DMS 273 treated with DMSO at 0.1 percent for 48 hours (cell line): ENCODE measurements at places on chromosomes 7 and 10.

DNA sequence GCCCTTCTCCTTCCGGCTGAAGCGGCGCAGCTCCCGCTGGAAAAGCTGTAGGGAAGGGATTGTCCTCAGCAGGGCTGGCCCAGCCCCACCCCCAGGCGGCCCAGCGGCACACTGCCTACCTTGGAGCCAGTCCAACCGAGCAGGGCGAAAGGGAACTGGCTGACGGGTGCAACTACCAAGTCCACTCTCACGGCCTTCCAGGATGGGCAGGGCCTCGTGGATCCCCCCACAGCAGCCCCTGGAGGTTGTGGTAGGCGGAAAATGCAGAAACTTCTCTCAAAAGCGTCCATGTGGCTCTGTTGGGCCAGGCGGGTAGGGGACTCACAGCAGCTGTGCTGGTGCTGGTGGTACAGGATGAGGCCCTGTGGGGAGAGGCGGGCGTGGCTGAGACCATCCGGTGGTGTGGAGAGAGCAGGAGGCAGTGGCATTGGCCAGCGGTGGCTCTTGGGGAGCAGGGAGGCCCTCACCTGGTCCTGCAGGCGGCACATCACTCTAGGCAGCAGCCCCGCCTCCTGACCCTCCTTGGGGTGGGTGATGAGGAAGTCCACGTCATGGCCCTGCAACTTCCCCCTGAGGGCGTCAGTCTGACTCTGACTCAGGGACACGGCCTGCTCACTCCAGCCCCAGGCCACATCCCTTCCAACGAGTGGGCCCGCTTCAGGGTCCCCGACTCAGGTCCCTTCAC, 8.4 kb upstream of the PGAM2 start:
- DNase-seq, result no peak

GRCh38 chr10:120715171-120715570, 136.0 kb upstream of the WDR11 start:
- DNase-seq, result no peak

GRCh38 chr7:155880721-155881120, 68.5 kb upstream of the SHH start:
- no peak for DNase-seq

DNA sequence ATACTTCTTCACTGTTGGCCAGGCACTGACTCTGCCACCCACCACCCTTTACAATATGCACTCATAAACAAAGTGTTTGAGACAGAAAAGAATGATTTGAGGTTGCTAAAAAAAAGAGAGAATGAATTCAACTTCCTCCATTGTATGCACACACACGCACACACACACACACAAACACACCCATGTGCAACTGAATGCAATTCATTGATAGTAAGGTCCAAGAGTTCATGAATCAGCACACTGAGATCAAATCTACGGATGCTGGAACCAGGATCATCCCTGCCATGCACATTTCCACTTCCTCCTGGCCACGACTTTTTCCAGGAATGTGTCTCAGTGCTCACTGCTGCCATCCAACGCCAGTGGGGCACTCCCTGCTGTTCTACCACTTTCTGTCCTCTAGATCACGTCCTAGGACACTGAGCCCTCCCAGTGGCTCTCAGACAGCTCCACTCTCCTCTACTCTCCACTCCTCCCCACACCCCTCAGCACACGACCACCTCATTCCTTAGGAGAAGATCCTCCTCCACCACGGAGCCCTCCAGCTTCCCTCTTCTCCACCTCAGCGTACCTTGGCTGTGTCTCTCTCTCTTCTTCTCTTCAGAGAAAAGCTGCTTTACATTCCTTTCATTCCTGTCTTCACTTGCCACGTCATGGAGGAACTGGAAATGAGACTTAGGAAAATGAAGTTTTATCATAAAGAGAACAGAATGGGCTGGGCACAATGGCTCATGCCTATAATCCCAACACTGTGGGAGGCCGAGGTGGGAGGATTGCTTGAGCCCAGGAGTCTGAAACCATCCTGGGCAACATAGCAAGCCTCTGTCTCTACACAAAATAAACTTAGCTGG, 12.0 kb upstream of the TMEM213 start:
- no peak for DNase-seq

DNA sequence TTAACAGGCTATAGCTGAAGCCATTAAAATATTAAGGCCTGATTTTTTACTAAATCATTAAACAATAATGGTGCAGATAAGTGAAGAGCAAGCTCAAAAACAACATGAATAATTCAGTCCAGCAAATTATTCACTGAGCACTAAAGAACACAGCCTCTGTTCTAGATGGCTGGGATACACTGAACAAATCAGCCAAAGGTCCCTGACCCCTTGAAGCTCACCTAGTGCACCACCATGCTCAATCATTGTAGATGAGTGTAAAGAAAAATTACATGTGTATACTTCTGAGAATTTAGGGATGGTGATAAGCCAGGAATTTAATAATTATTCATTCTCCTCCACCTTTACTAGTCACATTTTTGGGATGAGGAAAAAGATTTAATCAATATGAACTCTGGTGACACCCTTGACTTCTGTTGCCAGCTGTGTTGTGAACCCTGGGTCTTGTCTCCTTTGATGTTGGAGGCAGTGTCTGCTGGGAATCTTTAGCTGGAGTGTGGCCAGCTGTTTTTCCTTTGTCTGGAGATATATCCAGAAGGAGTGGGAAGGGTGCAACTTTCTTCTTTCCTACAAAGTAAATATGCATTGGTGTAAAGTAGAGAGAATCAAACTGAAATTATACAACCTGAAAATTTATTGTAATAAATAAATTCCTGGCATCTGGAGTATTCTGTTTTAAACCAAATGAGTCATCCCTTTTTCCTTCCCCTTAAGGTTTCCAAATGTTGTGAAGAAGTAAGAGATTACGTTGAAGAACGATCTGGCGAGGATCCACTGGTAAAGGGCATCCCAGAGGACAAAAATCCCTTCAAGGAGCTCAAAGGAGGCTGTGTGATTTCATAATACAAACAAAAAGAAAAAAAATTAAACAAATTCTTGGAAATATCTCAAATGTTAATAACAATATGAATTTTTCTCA, 4.0 kb downstream of the GNGT1 start:
- no peak for DNase-seq

DNA sequence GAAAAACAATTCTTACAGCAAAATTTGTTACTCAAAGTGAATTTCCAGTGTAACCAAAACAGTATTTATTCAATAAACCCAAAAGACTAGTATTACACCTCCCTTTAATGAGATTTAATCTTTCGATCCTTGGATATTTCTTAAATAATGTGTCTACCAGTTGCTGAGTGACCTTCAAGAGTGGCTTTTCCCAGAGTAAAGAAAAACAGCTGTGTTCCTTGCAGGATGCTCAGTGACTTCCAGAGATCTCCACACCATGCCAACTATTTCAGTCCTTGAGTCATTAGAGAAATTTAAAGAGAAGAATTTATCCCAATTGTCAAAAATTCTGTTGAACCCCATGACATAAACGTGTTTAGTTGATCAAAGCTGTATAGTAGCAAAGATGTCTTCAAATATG, 44.0 kb downstream of the IMMP2L start:
- no peak for DNase-seq

DNA sequence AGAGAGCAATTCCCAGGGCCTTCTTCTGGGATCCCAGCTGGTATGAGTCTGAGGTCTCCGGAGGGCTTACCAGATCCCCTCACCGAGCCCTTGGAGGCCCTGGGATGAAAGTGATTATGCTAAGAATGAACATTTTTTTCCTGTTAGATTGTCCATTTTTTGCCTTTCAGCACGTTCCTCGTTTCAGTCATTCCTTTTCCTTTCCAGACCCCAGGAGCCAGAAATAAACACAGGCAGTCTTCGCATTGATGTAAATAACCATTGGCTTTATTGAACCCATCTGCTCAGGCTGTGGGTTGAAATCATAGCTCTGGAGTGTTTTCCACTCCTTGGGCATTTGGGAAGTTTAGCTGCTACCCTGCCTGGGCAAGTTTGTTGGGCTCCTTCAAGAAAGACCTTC, 320.9 kb upstream of the AUTS2 start:
- no peak for DNase-seq

- DNase-seq, result no peak
Observed at GRCh38 chr10:114915294-114915693, 22.7 kb upstream of the TRUB1 start.

DNA sequence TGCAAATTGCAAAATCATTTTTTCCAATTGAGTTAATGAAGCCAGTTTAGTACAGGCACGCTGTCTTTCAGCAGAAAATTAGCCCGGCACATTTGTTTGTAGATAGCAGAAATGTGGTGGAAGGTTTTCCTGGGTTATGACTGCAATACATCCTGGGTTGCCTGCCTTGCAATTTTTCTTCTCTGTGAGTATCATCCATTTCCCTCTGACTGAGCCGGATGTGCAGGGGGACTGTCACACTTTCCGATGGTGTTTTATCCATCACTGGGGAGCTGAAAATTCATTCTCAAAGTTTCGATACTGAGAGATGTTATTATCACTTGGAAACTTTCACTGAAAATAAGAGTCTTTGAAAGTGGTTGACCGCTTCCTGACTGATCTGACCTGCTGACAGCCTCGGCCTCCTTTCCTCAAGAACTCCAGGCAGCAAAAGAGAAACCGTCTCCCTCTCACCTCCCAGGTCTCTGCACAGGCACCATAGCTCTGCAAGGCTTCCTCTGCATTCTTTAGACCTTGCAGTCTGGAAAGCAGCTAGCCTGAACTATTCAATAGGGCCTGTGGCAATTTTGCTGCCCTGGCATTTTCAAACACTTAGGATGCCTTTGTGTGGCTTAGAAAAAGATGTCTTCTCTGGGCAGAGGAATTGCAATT, 320.8 kb upstream of the NRP1 start:
- no peak for DNase-seq

GRCh38 chr7:104192434-104192833, 15.4 kb downstream of the ORC5 start:
- DNase-seq, result no peak

DNA sequence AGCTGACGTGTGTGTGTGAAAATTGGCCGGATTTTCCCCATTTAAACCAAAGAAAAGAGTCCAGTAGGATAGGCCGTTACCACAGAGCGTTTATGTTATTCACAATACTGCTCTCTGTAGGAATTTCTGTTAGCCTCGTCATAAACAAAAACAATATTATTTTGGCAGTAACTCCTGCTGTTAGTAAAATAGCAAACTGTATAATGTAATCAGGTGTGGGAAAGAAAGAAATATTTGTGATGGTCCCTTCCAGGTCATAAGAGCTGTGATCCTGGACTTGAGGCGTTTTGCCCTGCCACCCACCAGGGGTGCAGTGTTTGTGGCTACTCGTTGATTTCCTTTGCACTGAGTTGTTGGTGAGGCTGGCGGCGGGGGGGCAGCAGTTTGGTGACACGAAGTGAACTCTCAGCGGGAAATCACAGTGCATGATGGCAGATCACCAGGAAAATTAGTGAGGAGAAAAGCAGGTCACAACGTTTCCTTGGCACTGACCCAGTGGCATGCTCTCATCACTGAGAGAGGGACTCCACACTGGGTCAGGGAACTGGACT, 2.8 kb downstream of the EEPD1 start:
- DNase-seq, result no peak

GRCh38 chr10:75236178-75236825, 545 bp upstream of the COMTD1 start:
- no peak for DNase-seq

DNA sequence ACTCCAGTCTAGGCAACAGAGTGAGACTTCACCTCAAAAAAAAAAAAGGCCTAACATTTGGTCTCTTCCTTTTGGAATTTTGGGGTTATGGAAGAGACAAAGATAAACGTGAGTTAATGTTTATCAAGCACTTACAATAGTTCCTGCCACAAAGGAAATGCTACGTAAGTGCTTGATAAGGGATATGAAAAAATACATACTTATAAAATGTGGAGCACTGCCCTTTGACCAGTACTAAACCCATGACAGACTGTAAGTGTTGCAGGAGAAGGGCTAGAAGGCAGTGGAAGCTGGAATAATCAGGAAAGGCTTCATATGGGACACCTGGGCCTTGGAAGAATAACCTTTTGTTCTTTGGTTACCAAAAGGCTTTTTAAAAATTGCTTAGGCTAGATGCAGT, 25.5 kb downstream of the TMEM248 start:
- DNase-seq, result no peak

DNA sequence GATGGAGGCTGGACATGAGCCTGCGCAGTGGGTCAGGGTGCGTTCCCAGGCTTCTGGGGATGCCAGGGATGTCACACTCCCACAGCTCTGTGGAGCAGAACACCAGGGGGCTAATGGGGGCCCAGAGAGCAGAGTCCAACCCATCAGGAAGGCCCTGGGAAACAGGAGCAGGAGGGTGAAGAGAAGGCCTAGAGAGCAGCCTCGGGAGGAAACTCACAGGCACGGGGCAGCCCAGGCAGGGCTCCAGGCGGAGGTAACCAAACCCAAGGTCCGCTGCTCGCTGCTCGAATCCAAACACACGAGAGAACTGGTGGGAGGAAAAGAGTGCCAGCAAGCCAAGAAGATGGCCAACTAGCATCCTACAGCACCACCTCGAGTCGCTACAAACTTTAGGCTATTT, 130.7 kb upstream of the LANCL2 start:
- no peak for DNase-seq

DNA sequence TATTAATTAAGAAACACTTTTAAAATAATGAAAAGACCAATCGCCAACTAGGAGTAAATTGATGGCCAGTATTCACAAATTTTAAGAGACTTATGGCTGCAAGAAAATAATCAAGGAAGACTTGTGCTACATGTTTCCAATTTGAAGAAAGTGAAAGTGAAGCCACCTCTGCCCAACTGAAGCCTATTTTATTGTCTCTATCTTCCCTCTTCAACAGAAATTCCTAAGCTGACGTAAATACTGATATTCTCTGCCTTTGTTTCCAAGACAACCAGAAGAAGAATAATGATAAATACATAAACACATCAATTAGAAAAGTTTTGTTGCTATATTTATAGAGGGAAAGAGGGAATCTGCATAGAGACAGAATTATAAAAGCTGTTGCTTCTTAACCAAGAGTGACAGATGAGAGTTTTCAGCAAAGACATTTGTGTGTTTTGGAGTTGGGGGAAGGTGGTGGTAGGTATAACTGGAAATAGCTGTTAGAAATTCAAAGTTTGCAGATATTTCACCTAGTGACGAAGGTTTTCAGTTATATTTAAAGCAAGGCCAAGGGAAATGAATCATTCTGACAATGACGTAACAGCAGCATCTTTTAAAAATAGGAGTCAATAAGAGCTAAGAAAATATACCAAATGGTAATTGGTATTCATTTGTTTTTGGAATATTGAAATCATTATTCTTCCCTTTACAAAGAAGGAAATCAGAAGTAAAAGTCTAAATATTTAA, 576.6 kb upstream of the SORCS1 start:
- no peak for DNase-seq

GRCh38 chr7:16619979-16620408, 25.6 kb downstream of the ANKMY2 start:
- DNase-seq, result no peak

- DNase-seq, result no peak
Observed at GRCh38 chr10:114575417-114576131, 82.5 kb downstream of the ABLIM1 start.

DNA sequence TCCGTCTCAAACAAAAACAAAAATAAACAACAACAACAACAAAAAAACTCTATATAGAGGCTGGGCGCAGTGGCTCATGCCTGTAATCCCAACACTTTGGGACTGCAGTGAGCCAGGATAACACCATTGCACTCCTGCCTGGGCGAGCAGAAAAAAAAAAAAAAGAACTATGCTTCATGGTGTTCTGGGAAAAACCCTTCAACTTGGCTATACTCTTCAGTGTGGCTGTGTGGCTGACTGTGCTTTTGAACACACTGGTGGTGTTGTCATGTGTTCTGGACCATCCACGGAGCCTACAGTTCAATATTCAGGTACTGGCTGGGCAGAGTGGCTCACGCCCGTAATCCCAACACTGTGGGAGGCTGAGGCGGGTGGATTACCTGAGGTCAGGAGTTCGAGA, 26.5 kb downstream of the SNX8 start:
- no peak for DNase-seq
